ENCODE measurements at places on chromosomes 12 and 14. TPM values are rescaled to one million over a fixed set of nuclear protein-coding genes. Genes with fewer than 3 reads are reported as not detected.

The SLC5A8 gene
- total RNA-seq: not detected

- DNase-seq: no peak
Observed at GRCh38 chr14:33880330-33880729, 70.5 kb downstream of the EGLN3 start.

- no peak for DNase-seq
Observed at GRCh38 chr12:114136631-114137030, 170.5 kb upstream of the RBM19 start.

DNA sequence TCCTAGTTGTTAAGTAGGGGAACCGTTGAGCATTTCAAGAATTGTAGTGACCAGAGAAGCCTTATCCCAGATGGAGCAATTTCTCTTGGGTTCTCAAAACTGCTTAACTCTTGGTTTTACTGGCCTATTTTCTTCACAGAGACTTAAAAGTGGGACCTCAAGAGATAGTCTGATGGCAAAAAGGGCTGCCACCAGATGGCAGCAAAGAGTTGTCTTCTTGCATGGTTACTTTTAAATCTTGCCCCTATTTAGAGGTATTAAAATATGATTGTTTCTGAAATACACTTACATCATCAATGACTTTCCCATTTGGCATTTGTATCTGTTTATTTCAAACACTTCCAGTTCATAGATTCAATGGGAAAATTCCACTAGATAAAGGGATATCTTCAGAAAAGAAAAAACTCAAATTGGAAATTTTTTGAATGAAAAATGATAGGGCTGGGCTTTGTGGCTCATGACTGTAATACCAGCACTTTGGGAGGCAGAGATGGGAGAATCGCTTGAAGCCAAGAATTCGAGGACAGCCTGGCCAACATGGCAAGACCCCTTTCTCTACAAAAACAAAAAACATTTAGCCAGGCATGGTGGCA, 69.9 kb upstream of the CNTN1 start:
- DNase-seq: no peak
